ENCODE measurements at places on chromosomes 2 and 18. TPM values are rescaled to one million over a fixed set of nuclear protein-coding genes. Genes with fewer than 3 reads are reported as not detected.

PROM2 gene
- not detected for total RNA-seq

SKOR2 gene
- total RNA-seq, result not detected

AMMECR1L gene
- total RNA-seq, result 18.3 TPM

MERTK gene
- total RNA-seq, result 1.9 TPM

ASPRV1 gene
- 0.23 TPM for total RNA-seq

SNED1 gene
- total RNA-seq, result 0.54 TPM

KCNG2 gene
- total RNA-seq, result not detected

ALLC gene
- not detected for total RNA-seq

PJVK gene
- total RNA-seq, result 1.4 TPM

SMYD1 gene
- not detected for total RNA-seq

FAM110C gene
- 0.14 TPM for total RNA-seq

EDAR gene
- total RNA-seq, result not detected

COL4A3 gene
- total RNA-seq, result 1.6 TPM

HOXD11 gene
- total RNA-seq, result 5.8 TPM

OTOS gene
- total RNA-seq, result not detected

SLC11A1 gene
- 0.26 TPM for total RNA-seq

TMEM182 gene
- 3.4 TPM for total RNA-seq

LOXHD1 gene
- not detected for total RNA-seq

SH2D6 gene
- 1.5 TPM for total RNA-seq

RBKS gene
- total RNA-seq, result 9.2 TPM

SULT1C4 gene
- total RNA-seq, result not detected

CPO gene
- total RNA-seq, result not detected

XIRP2 gene
- total RNA-seq, result not detected

NT5C1B gene
- total RNA-seq, result not detected

CPLX4 gene
- not detected for total RNA-seq

ASB18 gene
- total RNA-seq, result not detected

SPP2 gene
- total RNA-seq, result not detected
